Lung (tissue), 17 donors: ENCODE measurements at places on chromosomes 1 and 21. TPM values are rescaled to one million over a fixed set of nuclear protein-coding genes. Genes with fewer than 3 reads are reported as not detected.

GNAT2 gene
- total RNA-seq, result not detected

GBP2 gene
- 33.9 TPM for total RNA-seq

LRRC53 gene
- not detected for total RNA-seq

TNFSF4 gene
- 1.2 TPM for total RNA-seq

ARID4B gene
- total RNA-seq, result 99.7 TPM

- no peaks in the 10 kb centered on the region for H3K36me3 ChIP-seq
- H3K4me1 ChIP-seq, result no peaks in the 10 kb centered on the region
- H3K27me3 ChIP-seq, result no peaks in the 10 kb centered on the region
- no peak overlapping the region for H3K27ac ChIP-seq
Measured at GRCh38 chr1:90351019-90351418, 356.1 kb downstream of the ZNF326 start.

- no peaks in the 10 kb centered on the region for H3K27me3 ChIP-seq
- no peaks in the 10 kb centered on the region for H3K36me3 ChIP-seq
- no peaks in the 10 kb centered on the region for H3K4me1 ChIP-seq
- no peak overlapping the region for H3K27ac ChIP-seq
- DNase-seq, result no peak
Measured at GRCh38 chr1:100053727-100054126, 79.0 kb downstream of the SASS6 start.

GRCh38 chr1:172870901-172871606, 179.7 kb downstream of the TNFSF18 start:
- H3K27ac ChIP-seq, result no peak overlapping the region
- no peaks in the 10 kb centered on the region for H3K4me1 ChIP-seq
- no peak for DNase-seq
- no peaks in the 10 kb centered on the region for H3K36me3 ChIP-seq
- no peak overlapping the region for H3K4me3 ChIP-seq

DNA sequence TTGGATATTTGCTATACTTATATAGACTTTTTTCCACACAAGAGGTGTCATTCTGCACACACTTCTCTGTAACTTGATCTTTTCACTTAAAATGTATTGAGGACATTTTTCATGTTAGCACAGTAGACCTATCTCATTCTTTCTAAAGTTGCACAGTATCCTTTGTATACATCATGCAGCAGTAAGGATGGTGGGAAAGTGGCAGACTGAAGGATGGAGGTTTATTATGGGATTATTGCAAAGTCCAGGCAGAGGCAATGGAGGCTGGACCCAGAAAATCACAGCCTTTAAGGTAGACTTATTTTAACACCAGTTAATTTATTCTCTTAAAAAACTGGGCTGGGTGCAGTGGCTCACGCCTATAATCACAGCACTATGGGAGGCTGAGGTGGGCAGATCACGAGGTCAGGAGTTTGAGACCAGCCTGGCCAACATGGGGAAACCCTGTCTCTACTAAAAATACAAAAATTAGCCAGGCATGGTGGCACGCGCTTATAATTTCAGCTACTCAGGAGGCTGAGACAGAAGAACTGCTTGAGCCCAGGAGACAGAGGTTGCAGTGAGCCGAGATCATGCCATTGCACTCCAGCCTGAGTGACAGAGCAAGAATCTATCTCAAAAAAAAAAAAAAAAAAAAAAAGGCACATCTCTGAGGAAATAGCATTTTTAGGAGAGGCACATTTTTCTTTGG, 25.8 kb downstream of the SLAMF1 start:
- no peaks in the 10 kb centered on the region for H3K4me1 ChIP-seq
- DNase-seq, result no peak
- no peaks in the 10 kb centered on the region for H3K36me3 ChIP-seq
- no peak overlapping the region for H3K27ac ChIP-seq

- H3K36me3 ChIP-seq, result no peaks in the 10 kb centered on the region
- no peak overlapping the region for H3K27ac ChIP-seq
- no peak for DNase-seq
Measured at GRCh38 chr1:173329726-173330125, 122.6 kb upstream of the TNFSF4 start.

DNA sequence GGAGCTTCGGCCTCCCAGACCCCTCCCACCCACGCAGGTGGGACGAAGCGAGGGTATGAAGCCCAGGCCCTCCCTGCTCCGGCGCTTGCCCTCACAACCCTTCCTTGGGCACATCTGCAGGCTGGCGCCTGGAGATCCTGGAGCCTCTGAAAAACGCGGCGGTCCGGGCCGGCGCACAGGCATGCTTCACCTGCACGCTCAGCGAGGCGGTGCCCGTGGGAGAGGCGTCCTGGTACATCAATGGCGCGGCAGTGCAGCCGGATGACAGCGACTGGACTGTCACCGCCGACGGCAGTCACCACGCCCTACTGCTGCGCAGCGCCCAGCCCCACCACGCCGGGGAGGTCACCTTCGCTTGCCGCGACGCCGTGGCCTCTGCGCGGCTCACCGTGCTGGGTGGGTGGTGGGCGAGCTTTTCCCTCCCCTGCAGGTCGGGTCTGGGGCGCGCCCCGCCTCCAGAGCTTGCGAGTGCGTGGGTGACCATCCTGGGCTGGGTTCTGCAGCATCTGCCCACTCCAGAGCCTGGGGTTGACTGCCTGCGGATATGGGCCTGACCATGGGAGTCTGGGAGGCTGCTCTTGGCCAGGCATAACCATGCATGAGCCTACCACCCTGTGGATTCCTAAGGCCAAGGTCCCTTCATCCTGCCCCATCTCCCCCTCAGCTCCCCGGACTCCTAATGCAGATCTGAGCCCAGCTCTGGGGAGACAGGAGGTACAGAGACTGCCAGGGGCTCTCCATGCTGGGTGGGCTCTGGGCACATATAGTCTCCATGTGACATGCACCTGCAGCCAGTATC, 89.8 kb downstream of the TRIM11 start:
- H3K4me1 ChIP-seq, result no peaks in the 10 kb centered on the region
- no peak overlapping the region for H3K4me3 ChIP-seq
- H3K36me3 ChIP-seq, result peaks cover 21% of the 10 kb centered on the region

GRCh38 chr1:47515164-47515789, 77.4 kb downstream of the FOXD2 start:
- H3K4me3 ChIP-seq, result no peak overlapping the region
- H3K27me3 ChIP-seq, result no peaks in the 10 kb centered on the region
- H3K4me1 ChIP-seq, result no peaks in the 10 kb centered on the region
- no peak overlapping the region for H3K27ac ChIP-seq

- no peak overlapping the region for H3K27ac ChIP-seq
- H3K36me3 ChIP-seq, result no peaks in the 10 kb centered on the region
- no peaks in the 10 kb centered on the region for H3K27me3 ChIP-seq
- DNase-seq, result no peak
- no peaks in the 10 kb centered on the region for H3K4me1 ChIP-seq
- H3K4me3 ChIP-seq, result no peak overlapping the region
Measured at GRCh38 chr21:34949499-34949898, 99.6 kb downstream of the RUNX1 start.

- H3K4me1 ChIP-seq, result no peaks in the 10 kb centered on the region
- DNase-seq, result no peak
- no peak overlapping the region for H3K4me3 ChIP-seq
- no peaks in the 10 kb centered on the region for H3K36me3 ChIP-seq
Measured at GRCh38 chr1:208536212-208536611, 292.0 kb upstream of the PLXNA2 start.

DNA sequence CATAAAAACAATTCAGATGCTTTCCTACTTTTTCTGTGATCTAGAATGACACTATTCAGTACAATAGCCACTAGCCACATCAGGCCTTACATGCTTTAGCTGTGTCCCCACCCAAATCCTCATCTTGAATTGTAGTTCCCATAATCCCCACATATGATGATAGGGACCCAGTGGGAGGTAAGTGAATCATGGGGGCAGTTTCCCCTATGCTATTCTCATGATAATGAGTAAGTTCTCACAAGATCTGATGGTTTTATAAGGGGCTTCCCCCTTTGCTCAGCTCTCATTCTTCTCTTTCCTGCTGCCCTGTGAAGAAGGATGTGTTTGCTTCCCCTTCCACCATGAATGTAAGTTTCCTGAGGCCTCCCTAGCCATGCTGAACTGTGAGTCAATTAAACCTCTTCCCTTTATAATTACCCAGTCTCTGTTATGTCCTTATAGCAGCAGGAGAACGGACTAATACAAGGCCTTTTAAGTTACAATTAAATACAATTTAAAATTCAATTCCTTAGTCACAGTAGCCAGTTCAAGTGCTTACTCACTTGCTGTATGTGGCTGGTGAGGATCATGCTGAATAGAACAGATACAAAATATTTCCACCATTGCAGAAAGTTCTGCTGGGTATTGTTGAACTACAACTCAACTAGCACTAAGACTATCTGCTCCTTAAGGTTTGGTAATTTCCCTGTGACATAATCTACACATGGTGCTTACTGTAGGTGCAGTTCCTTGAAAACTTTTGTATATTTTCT, 106.7 kb downstream of the SCMH1 start:
- no peak for DNase-seq
- H3K36me3 ChIP-seq, result peaks cover 2% of the 10 kb centered on the region
- H3K4me3 ChIP-seq, result no peak overlapping the region
- no peaks in the 10 kb centered on the region for H3K27me3 ChIP-seq
- H3K4me1 ChIP-seq, result no peaks in the 10 kb centered on the region

DNA sequence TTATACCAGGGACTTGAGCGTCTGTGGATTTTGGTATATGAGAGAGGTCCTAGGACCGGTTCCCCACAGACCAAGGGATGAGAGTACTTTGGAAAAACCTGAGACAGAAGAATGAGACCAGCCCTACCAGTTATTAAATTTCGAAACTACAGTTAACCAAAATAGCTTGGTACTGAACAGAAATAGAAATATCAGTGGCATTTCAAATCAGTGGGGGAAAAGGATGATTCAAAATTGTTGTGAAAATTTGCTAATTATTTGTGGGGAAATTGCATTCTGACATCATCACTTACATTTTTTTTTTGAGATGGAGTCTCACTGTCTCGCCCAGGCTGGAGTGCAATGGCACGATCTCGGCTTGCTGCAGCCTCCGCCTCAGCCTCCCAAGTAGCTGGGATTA, 8.2 kb downstream of the EXOC8 start:
- no peaks in the 10 kb centered on the region for H3K4me1 ChIP-seq
- no peak for DNase-seq
- no peak overlapping the region for H3K27ac ChIP-seq
- H3K4me3 ChIP-seq, result no peak overlapping the region
- H3K36me3 ChIP-seq, result no peaks in the 10 kb centered on the region

GRCh38 chr1:113542221-113542701, 151.9 kb downstream of the MAGI3 start:
- no peaks in the 10 kb centered on the region for H3K27me3 ChIP-seq
- no peak overlapping the region for H3K27ac ChIP-seq
- no peaks in the 10 kb centered on the region for H3K36me3 ChIP-seq

- H3K4me3 ChIP-seq, result peak overlapping the region; percentile 55
- H3K4me1 ChIP-seq, result peaks cover 3% of the 10 kb centered on the region
- peak overlapping the region; percentile 95 for H3K27ac ChIP-seq
Measured at GRCh38 chr1:201171063-201172036, 17.1 kb upstream of the TMEM9 start.

- H3K4me3 ChIP-seq, result no peak overlapping the region
- H3K36me3 ChIP-seq, result peaks cover 29% of the 10 kb centered on the region
- H3K4me1 ChIP-seq, result no peaks in the 10 kb centered on the region
- H3K27me3 ChIP-seq, result no peaks in the 10 kb centered on the region
Measured at GRCh38 chr1:227654858-227655752, 80.0 kb downstream of the JMJD4 start.

GRCh38 chr1:235486321-235486720, 17.9 kb downstream of the B3GALNT2 start:
- DNase-seq, result no peak
- H3K4me3 ChIP-seq, result no peak overlapping the region
- H3K36me3 ChIP-seq, result peaks cover 18% of the 10 kb centered on the region
- no peaks in the 10 kb centered on the region for H3K27me3 ChIP-seq
- no peak overlapping the region for H3K27ac ChIP-seq

DNA sequence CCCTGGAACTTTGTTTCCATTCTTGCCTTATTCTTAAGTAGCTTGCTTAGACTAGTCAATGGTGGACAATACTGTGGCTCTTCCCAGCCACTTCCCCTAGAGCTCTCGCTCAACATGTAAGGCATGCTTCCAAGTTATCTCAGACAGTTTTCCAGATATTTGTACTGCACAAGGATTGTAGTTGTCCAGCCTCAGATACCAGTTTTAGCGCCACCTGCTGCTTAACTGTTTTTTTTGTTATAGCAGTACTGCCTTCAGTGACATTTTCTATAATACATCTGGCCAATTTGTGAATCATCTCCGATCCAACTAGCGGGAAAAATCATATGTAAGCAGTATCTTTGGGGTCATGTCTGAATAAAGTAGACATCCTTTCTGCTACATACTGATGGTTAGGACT, 346.7 kb upstream of the ADGRL4 start:
- H3K27ac ChIP-seq, result no peak overlapping the region
- no peaks in the 10 kb centered on the region for H3K27me3 ChIP-seq
- no peak overlapping the region for H3K4me3 ChIP-seq
- H3K4me1 ChIP-seq, result no peaks in the 10 kb centered on the region
- peak; percentile 60 for DNase-seq

DNA sequence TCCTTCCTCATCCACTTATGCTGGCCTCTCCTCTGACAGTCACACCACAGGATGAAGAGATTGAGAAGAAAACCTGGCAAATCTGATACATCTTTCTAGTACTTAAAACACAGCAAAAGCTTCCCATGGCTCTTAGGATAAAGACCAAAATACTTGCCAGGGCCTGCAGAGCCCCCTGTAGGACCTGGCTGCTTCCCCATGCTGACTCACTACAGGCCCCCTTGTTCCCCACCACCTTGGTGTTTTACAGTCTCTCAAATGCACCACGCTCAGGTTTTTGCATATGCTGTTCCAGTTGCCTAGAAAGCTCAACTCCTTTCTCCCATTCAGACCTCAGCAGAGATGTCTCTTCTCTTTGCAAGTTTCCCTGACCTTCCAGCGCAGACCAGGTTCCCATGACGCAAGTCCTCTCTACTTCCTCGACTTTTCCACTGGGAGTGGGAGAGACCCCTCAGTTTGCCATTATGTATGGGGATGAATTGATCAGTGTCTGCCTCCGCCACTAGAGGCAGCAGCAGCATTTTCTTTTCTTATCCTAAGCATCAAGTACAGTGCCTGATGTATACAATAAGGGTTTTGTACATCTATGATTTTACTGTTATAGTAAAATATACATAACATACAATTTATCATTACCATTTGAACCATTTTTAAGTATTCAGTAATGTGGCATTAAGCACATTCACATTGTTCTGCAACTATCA, 113.8 kb upstream of the C8B start:
- no peak overlapping the region for H3K4me3 ChIP-seq
- no peak overlapping the region for H3K27ac ChIP-seq
- no peak for DNase-seq
- H3K27me3 ChIP-seq, result no peaks in the 10 kb centered on the region
- no peaks in the 10 kb centered on the region for H3K4me1 ChIP-seq
- no peaks in the 10 kb centered on the region for H3K36me3 ChIP-seq
